HepG2 (cell line): ENCODE measurements at places on chromosomes 4 and X. TPM values are rescaled to one million over a fixed set of nuclear protein-coding genes. Genes with fewer than 3 reads are reported as not detected.

NAT8L gene
- 1.6 and 3.3 TPM in 2 replicates for total RNA-seq

UGT2B10 gene
- total RNA-seq = 97.8 and 148 TPM in 2 replicates

ITGB1BP2 gene
- 0.21 and 2.2 TPM in 2 replicates for total RNA-seq

DNA sequence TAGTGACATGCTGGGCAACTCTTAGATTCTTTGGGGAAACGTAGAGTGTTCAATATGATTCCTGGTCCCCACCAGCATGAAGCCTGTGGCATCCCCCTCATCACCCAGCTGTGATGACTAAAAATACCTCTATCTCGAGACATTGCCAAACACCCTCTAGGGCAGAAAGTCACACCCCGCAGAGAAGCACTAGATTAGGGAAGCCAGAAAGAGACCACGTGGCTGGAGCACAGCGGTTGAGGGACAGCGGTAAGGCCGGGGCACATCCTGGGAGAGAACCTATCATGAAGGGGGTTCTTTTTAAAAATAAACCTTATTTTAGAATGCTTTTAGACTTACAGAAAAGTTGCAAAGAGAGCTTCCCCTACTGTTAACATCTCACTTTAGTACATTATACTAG is 11.0 kb downstream of the FAT1 start:
- H3K4me1 ChIP-seq = peaks cover 72% of the 10 kb centered on the region
- peaks cover 22% of the 10 kb centered on the region for H3K36me3 ChIP-seq
- no peak overlapping the region for H3K4me3 ChIP-seq
- H3K27ac ChIP-seq = no peak overlapping the region
- DNase-seq = no peak
- H3K27me3 ChIP-seq = no peaks in the 10 kb centered on the region

- peaks cover 10% of the 10 kb centered on the region for H3K4me1 ChIP-seq
- no peak overlapping the region for H3K4me3 ChIP-seq
- H3K36me3 ChIP-seq = no peaks in the 10 kb centered on the region
These were observed 38.3 kb downstream of the DCLK2 start for GRCh38 chr4:150116506-150116905.

DNA sequence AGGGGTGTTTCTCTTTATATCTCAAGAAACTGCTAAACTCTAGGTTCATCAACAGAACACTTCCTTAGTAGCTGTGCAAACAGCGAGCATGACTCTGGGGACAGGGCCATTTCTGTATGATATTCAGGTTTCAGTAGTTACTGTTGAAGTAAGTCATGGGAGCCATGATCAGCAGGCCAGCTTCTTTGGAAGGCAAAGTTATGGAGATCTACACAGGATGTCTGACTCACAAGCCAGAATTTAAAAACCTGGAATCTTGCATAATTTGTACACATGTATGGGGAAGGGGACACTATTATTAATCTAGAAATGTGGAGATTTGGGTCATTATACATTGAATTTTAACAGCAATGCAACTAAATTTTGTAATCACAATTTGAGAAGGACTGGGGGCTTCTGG is 187.8 kb upstream of the NR3C2 start:
- H3K27me3 ChIP-seq = no peaks in the 10 kb centered on the region
- no peak overlapping the region for H3K27ac ChIP-seq
- no peak overlapping the region for H3K4me3 ChIP-seq
- no peak for DNase-seq
- no peaks in the 10 kb centered on the region for H3K36me3 ChIP-seq
- H3K4me1 ChIP-seq = no peaks in the 10 kb centered on the region

DNA sequence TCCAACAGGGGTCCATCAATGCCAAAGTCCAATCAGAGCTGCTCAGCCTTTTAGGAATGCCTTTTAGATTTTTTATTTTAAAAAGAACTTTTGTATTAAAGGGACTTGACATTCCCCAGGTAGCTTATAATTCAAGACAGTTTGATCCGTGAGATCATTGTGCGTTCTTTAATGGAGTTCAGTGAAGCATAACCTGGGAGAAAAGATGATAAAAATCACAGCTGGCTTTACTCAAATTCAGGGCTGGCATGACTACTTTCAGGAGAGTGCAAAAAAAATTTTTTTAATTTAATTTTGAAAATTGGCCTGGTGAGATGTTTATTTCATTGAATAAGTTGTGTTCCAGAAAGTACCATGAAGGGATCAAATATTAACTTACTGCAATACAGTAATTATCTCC is 118.2 kb downstream of the VCX2 start:
- no peak overlapping the region for H3K27ac ChIP-seq
- H3K4me1 ChIP-seq = 0 out of 2 replicates have a peak, but pooled peaks cover 4% of the 10 kb centered on the region
- no peaks in the 10 kb centered on the region for H3K27me3 ChIP-seq
- H3K4me3 ChIP-seq = no peak overlapping the region
- DNase-seq = no peak
- H3K36me3 ChIP-seq = no peaks in the 10 kb centered on the region
